Activated CD8-positive, alpha-beta memory T cell treated with anti-CD3 and anti-CD28 coated beads for 48 hours (primary cell): ENCODE measurements at places on chromosomes 5 and 9.

DNA sequence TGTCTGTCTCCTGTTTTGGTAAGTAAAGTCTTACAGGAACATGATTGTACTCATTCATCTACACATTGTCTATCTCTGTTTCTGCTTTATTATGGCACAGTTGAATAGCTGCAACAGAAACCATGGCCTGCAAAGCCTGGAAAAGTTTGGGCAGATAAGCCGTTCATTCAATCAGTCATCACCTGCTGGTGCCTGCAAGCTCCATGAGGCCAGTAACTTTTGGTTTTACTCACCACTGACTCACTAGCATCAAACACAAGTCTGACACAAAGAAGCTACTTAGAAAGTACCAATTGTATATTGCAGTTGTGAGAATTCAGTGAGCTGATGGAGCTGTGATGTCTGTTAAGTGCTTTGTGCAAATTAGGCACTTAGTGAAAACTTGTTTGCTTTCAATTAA, 373.6 kb upstream of the SGCD start:
- no peak for DNase-seq

DNA sequence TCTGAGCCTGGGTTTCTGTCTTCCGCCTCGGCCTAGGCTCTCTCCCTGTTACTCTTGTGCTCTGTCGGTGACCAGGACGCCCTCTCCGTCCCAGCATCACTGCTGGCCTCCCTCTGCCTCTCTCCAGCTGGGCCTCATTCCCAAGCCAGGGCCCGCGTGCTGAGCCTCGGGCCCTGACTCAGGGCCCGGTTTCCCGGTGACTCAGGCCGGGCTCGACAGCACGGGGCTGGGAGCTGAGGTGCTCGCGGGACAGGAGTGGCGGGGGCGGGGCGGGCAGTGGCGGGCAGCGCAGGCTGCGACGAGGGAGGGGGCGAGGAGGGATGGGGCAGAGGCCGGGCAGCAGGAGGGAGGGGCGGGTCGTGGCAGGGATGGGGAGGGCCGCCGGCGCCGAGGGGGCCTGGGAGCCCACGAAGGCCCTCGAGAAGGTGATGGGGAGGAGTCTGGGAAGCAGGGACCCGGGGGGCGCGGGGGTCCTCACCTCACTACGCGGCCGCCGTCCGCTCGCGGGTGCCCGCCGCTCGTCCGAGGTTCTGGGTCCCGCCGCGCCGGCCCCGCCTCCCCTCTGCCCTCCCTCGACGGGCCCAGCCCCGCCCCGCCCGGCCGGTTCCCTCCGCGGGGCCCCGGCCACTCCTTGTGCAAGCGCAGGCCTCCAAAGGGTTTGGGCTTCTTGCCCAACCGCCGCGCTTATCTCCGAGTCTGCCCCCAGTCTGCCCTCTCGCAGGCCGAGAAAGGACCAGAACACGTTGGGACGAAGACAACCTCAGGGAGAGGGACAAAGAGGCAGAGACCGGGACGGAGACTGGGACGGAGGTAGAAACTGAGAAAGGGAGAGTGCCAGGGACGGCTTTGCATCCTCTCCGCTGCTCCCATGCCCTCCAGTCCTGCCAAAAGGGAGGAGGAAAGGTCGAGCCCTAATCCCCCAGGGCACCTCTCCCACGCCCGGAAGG, at the start of gene ARAP3:
Gene ARAP3, minus strand, starts transcription at position 536 of the 947 bp plus-strand sequence. CDS start 1,744 bp downstream, outside the sequence.
- no peak for DNase-seq

- no peak for DNase-seq
These were observed 354.8 kb downstream of the NTRK2 start for GRCh38 chr9:85024374-85024773.

DNA sequence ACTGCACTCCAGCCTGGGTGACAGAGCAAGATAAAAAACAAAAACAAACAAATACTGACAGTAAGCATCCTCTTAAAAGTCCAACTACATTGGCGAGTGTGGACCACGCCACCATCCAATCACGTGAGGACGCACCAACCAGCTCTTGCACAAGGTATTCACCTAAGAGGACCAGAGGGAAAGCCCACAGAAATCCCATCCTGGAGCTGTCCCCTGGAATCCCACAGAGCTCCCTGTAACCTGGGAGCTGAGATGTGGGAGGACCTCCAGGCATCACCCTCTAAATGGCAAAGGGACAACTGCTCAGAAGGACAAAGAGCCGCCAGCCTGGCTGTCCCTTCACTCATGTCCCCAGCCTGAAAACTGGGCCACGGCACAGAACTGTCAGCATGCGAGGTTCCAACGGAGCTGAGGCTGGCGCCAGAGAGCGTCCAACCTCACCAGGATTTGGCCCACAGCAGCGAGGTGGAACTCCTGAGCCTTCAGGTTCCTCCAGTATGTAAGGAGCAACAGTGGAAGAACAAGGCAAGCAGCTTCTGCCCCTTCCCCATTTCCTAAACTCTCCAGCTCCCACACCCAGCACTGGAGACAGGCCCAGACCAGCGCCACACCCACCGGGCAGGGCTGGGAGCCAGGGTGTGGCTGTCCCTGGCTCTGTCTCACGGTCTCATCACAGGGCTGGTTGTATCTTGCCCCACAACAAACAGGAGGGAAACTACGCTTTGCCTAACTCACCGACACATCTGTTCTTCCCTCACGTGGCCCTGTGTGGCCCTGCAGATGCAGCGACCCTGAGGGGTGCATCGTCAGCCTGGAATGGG, 15.2 kb downstream of the IPPK start:
- DNase-seq, result no peak

DNA sequence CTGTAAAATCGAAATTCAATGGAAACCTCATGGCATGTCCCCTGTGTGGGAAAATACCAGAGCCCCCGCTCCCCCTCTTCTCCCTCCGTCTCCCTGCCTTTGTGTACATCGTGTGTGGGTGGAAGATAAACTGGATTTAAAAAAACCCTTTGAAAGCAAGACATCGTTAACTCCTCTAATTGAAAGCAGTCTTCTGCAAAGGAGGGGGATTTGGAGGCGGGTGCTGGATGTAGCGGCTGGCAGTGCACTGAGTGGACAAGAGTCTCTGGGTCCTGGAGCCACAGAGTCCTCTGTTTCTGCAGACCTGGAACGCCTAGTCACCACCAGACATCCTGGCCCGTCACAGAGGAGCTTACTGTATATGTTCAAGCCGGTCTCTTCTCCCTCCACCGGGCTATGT, 169.4 kb downstream of the PAPPA start:
- DNase-seq, result no peak
